ENCODE measurements at places on chromosomes 7 and 10. TPM values are rescaled to one million over a fixed set of nuclear protein-coding genes. Genes with fewer than 3 reads are reported as not detected.

DNA sequence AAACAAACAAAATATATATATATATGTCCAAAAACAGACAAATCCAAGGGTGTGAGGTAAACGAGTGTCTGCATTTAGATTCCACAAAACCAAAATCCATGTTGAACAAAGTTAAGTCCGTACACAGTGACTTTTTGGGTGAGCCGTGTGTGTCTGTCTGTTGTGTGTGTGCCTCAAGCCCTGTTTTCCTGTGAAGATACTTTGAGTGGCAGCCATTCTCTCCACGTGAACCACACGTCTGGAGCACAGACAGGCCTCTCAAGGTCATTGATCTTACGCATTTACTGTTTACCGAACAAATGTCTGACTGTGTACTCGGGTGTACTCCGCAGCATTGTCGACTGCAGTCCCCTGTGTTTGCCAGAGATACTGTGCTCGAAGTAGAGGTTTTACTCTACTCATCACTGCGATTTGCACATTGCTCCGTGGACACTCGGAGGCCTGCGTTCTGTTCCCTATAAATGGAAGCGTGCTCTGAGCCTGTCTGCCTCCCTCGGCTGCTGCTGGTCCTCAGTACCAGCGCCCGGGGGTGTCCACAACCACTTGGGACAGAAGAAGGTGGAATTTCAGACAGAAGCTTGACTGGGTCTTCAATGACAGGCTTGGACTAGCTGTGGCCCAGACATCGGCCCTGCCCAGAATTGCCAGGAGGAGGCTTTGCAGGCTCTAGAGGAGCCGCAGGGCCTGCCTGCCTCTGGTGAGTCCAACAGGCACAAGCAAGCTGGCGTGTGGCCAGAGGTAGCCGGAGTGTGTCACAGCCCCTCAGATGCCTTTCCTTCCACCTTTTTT is 22.1 kb downstream of the CYP17A1 start:
- DNase-seq: no peak

DNA sequence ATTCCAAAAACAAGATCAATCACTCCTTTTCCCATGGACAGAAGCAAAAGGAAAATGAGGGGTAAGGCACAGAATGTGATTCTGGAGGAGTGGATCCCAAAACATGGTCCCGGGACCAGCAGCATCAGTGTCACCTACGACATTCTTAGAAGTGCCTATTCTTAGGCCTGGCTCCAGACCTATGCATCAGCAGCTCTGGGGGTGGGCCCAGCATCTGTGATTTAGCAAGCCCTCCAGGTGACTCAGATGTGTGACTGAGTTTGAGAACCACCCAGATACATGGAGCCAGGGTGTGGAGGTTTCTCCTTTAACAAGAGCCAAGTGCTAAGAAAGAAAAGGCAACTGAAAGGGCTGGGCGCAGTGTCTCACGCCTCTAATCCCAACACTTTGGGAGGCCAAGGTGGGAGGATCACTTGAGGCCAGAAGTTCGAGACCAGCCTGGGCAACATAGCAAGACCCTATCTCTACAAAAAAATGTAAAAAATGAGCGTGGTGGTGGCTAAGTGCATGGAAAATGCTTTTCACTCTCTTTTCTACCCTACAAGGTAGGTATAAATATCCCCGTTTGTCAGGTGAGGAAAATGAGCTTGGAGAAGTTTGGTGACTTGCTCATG is 17.1 kb upstream of the ARPC1A start:
- DNase-seq: no peak

DNA sequence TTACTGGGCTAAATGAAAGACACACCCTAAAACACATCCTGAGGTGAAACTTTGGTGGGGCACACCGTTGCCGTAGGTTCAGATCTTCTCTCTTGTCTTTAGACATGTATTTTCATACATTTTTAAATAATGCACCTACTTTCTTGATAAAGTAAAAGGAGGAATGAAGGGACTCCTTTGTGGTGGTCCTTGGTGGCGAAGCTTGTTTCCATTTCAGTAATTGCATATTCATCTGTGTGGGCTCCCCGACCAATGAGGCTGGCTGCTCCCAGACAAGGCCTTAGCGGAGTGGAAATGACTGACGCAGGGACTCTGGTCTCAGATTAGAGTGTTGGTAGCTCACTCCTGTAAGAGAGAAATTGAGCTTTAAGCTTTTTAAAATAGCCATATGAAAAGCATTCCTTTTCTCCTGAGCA is 815 bp downstream of the CCSER2 start:
- no peak for DNase-seq

DNA sequence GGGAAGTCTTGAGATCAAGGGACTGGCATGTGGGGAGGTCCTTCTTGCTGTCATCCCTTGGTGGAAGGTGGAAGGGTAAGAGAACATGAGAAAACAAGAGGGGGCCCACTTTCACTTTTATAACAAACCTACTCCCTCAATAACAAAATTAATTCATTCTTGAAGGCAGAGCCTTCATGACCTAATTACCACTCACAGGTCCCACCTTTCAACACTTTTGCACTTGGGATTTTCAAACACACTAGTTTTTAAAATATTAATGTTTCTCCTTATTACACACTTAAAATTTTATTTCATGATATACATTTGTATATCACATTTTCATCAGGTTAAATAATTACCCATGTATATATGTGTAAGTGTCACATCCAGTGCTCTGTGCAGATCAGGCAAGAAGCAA is 2.0 kb downstream of the ST7 start:
- no peak for DNase-seq

DNA sequence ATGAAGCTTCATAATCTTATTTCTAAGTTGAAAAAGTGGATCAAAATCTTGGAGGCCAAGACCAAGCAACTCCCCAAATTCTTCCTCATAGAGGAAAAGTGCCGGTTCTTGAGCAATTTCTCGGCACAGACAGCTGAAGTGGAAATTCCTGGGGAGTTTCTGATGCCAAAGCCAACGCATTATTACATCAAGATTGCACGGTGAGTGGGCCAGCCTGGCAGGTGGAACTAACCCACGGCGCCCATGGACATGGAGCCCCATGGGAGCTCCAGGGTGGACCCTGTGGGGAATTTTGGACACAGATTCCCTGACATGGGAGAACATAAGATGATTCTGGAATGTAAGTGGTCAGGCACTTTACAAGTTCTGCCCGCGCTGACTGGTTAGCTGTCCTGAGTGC is 125.9 kb downstream of the TRRAP start:
- DNase-seq: no peak

- no peak for DNase-seq
These were observed 127.2 kb downstream of the PPP1R17 start for GRCh38 chr7:31814187-31814586.

DNA sequence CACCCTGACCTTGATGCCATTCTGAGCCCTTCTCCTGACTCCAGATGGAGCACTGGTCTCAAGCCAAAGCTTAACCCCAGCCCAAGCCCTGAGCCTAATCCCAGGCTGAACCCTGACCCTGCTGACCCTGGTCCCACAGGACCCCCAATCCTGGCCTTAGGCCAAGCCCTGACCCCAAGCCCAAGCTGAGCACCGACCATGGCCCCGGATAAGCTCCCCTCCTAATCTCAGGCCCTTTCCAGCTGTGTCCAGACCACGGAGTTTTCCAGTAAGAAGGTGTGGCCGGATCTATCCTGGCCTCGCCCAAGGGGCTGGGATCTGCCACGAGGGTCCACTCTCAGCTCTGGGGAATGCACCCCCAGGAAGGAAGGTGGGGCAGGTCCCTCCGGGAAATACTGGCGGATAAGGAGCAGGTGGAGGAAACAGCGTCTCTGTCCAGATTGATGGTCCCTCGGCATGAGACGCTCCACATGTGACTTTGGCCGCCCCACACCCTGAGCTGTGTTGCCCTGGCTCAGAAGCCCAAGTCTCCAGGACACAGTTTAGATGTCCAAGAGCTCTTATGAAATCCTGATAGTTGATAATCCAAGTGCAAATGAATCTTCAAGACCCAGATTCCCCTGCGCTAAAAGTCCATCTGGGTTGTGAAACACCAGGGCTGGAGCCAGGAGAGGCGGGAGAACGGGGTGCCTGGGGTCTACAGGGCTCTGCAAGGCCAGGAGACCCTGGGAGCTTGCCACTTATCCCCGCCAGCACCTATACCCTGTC is 10.4 kb downstream of the ELN start:
- DNase-seq: no peak

- DNase-seq: no peak
These were observed 17.9 kb downstream of the PDIA4 start for GRCh38 chr7:149010451-149010850.

DNA sequence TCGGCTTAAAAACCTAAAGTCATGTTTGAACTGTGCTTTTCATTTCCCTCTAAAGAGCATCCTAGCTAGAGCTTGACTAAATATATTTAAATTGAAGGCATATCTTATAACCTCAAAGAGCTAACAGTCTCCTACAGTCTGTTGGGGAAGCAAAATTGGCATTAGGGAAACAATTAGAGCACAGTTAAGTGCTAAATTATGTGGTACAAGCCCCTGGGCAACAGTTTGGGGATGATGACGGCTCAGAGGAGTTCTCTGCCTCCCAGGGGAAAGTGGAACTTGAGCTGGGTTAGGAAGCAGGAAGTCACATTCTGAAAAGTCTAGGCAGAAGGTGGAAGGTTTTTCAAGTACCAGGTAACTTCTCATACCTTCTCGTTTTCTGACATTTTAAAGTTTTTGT is 18.6 kb upstream of the GOT1 start:
- DNase-seq: no peak

- DNase-seq: no peak
These were observed 33.8 kb upstream of the FIS1 start for GRCh38 chr7:101278461-101279292.

DNA sequence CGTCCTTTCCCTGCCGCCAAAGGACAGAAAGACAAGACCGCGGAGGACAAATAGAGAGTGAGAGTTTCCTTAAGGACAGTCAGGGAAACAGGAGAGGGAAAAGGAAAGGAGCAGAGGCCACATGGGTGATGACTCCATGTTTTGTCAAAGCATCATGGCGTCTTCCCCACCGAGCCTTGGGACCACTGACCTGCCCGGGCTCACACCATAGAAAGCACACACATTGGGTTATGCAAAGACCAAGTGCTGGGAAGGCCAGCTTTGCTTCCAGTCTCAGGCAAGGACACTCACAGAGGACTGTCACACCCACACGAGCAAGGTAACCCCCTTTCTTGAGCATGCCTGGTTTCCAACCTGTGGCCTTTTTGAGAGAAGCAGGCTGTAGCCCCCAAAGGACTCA is 23.3 kb upstream of the HABP2 start:
- no peak for DNase-seq

DNA sequence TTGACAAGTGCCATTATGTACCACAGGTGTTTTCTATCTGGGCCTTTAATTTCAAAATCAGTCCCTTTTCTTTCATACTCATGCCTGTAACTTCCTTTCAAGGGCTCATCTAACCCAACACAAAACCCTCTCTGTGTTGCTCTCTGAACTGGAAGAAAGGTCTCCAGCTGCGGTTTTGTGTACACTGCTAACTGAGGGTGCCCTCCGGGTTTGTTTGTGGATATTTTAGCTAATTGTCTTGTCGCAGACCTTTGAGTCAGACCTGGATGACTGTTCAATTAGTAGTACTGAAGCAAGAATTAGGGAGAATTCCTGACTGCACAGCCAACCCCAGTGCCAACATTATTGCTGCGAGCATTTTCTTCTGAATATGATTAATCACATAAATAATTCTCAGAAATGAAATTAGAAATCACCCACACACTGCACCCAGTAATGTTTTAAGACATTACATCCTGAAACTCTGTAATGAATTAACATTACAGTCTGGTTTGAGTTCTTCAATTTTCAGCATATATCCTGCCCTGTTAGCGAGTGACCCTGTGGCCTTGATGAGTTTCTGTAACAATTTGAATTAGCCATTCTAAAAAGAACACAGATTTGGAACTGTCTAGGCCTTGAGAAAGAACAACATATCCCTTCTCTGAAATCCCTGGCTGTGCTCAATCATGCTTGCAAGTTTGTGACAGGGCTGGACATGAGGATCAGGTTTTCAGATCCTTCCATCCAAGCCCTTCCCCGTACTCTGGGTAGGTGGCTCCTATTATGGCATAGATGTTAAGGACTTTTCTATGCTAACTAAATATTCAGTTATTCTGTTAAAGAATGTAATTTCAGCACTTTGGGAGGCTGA is 460.1 kb downstream of the PLXDC2 start:
- DNase-seq: no peak

GRCh38 chr10:28875549-28876081 is 198.3 kb downstream of the BAMBI start:
- no peak for DNase-seq

DNA sequence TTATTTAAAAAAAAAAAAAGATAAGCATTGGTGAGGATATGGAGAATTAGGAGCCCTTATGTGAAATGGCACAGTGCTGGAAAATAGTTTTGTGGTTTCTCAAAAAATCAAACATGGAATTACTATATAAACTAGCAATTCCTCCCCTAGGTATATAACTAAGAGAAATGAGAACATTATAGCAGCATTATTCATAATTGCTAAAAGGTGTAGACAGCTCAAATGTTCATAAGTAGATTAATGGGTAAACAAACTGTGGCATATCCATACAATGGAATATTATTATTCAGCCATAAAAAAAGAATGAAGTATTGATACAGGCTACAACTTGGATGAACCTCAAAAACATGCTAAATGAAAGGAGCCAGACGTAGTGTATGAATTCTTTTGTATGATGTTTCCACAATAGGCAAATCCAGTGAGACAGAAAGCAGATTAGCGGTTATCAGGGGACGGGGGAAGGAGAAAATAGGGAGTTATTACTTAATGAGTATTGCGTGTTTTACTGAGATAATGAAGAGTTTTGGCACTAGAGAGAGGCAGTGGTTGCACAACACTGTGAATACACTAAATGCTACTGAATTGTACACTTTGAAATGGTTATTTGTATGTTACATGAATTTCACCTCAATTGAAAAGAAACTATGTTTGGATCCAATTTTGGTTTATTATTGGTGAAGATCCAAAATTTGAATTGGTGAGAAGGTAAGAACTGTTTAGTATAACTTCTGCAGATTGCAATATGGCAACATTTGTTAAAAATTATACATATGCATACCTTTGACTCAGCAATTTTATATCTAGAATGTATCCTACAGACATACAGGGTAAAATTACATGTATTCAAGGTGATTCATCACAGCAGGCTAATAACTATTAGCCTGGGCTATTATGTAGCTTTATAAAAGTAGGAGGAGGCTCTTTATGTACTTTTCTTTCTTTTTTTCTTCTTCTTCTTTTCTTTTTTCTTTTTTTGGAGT is 69.7 kb downstream of the VCL start:
- DNase-seq: no peak

- no peak for DNase-seq
These were observed 19.4 kb downstream of the NOBOX start for GRCh38 chr7:144384071-144384470.

- no peak for DNase-seq
These were observed 43.7 kb downstream of the CPVL start for GRCh38 chr7:29102558-29103151.

Gene RAB19
- not detected for total RNA-seq

Gene CTAGE6
- 0.88 TPM for total RNA-seq

Gene MACROH2A2
- total RNA-seq: 5.8 TPM

Gene C7orf57
- 0.64 TPM for total RNA-seq

Gene ADIRF
- 40.6 TPM for total RNA-seq

Gene SPDYE1
- not detected for total RNA-seq

Gene TMEM184A
- total RNA-seq: 0.64 TPM

Gene TRIM74
- not detected for total RNA-seq

Gene EFCAB10
- total RNA-seq: not detected

Gene FKBP6
- total RNA-seq: not detected
